ENCODE measurements at places on chromosomes 3 and 15.
A peak's percentile ranks its signal among the peaks of the same experiment; 100 is the strongest.

DNA sequence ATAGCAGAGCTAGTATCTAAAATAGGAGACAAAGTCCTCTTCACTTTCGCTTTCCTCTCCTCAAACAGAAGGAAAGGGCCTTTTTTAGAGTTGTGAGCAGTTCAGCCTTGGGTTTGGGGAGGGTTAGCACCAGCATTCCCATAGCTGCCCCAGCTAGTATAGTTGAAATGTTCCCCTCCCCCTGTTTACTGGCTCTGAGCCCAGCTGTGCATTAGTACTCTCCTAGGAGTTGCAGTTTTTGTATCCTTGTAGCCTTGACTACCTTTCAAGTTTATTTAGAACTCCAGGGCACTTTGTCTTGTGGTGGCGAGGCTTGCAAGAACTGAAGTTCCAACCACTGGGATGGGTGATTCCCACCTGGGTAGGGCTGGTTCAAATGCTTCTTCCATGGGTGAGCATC, 245.1 kb upstream of the NAALADL2 start:
- no peak for DNase-seq

GRCh38 chr3:58575971-58576652, 1.1 kb downstream of the FAM107A start:
- DNase-seq = no peak

GRCh38 chr3:171401432-171401831, 58.8 kb downstream of the TNIK start:
- no peak for DNase-seq

- DNase-seq = no peak
These were observed 351.7 kb downstream of the IGSF11 start for GRCh38 chr3:118682921-118683320.

DNA sequence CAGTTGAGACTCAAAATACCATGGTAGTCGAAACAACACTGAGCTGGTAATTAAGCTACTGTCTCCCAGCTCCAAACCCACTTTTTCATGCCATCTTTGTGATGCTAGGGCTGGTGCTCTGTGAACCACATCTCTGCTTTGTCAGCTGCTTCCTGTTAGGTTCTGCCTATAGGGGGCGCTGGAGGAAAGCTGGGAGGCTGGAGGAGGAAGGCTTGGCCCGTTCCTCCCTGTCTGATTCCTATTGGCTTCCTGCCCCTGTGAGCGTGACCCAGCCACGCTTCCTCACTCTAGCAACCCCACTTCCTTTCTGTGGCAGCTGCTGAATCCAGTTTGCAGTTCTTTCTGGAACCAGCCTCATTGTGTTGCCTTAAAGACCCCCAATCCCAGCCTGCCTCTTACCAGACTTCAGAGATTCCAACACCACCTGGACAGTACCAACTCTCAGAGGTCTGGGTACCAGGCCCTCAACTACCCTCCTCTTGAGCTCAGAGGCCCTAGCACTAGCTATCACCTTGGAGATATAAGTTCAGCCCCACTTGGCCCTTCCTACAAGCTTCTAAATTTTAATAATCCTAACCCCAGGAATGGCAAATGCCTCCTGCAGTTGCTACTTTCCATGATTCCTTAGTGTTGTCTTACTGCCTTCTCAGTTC, 120.9 kb downstream of the ERC2 start:
- DNase-seq = peak; percentile 3

DNA sequence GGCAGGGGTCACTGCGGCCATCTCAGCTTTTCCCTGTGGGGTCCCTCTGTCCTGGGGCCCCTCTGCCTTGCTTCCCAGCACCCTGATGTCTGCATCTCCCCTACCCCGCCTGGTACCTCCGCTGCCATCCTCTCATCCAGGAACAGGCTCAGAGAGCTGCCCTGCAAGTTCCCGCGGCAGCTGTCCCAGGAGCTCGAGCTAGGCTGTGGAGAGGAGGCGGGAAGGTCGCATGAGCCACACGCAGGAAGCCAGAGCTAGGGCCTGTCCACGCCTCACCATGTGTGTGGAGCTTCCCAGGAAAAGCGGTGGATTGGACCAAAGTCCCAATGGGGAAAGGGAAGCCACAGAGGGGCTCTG, 12.5 kb downstream of the PLA2G4B start:
- DNase-seq = no peak

DNA sequence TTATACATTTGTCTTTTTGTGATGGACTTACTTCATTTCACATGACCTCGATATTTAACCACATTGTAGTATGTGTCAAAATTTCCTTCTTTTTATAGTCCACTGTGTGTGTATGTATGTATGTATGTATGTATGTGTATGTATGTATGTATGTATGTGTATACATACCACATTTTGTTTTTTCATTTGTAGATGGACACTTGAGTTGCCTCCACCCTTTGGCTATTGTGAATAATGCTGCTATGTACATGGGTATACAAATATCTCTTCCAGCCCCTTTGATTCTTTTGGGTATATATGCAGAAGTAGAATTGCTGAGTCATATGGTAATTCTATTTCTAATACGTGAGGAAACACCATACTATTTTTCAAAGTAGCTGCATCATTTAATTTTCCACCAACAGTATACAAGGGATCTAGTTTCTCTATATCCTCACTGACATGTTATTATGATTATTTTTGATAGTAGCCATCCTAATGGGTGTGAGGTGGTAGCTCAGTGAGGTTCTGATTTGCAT, 228.2 kb downstream of the OPA1 start:
- no peak for DNase-seq

DNA sequence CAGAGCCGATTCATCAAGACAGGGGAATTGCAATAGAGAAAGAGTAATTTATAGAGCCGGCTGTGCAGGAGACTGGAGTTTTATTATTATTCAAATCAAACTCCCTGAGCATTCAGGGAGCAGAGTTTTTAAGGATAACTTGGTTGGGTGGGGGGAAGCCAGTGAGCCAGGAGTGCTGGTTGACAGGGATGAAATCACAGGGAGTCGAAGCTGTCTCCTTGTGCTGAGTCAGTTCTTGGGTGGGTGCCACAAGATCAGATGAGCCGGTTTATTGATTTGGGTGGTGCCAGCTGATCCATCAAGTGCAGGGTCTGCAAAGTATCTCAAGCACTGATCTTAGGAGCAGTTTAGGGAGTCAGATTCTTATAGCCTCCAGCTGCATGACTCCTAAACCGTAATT, 95.4 kb upstream of the CCDC80 start:
- DNase-seq = no peak

DNA sequence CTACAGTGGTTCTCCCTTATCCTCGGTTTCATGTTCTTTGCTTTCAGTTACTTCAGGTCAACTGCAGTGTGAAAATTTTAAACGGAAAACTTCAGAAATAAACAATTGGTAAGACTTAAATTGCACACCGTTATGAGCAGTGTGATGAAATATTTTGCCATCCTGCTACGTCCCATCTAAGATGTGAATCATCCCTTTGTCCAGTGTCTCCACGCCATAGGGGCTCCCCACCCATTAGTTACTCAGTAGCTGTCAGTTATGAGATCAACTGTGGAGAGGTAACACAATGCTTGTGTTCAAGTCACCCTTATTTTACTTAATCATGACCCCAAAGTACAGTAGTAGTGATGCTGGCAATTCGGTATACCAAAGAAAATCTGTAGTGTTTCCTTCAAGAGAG, 47.4 kb downstream of the TJP1 start:
- no peak for DNase-seq

DNA sequence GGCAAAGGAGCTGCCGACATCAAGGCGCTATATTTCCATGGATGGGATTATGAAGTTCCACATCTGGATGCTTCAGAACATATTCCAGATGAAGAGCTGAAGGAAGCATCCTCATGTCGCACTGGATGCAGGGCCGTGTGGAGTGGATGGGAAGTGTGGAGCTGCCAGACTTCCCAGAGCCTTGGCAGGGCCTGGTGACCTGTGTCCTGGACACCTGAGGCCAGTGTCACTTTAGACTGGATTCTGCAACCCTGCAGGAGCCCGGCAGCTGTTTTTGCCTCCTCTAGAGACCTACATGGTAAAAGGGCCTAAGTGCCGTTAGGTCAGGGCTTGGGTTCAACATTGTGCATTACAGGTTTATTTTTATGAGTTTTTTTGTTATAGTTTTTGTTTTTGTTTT, 11.3 kb upstream of the XYLB start:
- DNase-seq = no peak

DNA sequence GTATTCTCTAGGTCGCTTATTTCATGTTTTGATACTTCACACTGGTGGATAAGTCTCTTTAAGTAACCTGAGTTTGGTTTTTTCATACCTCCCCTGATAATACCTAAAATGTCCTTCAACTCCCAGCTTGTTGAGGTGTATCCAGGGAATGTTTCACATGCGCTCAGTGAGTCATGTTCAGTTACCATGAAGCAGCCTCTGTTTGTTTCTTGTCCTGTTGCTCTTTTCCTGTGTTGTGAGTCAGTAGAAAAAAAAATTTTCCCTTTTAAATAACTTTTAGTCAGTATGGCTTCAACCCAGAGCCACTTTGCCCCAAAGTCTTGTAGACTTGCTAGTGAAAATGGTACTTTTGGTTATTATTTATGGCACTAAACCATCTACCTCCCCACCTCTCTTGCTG, 278.4 kb upstream of the ZPLD1 start:
- no peak for DNase-seq

DNA sequence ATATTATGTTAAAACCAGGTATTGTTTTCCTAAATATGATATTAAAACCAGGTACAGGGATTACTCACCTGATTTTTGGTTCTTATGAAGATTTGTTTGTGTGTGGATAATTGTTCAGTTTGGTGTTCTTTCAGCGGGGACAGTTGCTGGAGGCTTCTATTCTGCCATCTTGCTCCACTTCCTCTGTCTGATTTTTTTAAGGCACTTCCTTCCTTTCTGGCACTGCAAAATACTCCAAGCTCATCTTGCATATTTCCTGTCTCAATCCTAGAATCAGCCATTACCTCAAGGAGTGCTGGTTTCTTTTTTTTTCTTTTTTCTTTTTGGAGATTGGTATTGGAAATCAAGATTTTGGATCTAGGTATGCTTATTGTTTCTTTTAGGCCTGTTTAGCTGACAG, 229.9 kb downstream of the SV2B start:
- DNase-seq = no peak

- DNase-seq = no peak
These were observed 37.6 kb upstream of the ATP11B start for GRCh38 chr3:182755712-182756111.

- DNase-seq = no peak
These were observed 76.4 kb upstream of the TNFAIP8L3 start for GRCh38 chr15:51170882-51171633.

DNA sequence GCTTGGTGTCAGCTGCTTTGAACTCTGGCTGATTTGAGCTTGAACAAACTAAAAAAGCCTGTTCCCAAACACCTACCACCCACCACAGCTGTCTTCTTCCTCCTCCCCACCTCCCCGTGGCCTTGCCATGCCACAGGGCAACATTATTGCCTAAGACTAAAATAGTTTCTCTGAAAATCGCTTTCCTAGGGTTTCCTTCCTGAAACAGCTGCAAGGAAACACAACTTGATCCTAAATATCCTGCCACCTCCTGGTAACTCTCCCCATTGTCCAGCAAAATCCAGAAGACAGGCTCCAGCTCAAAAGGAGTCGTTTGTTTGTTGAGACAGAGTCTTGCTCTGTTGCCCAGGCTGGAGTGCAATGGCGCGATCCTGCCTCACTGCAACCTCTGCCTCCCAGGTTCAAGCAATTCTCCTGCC, 193.9 kb upstream of the TPM1 start:
- no peak for DNase-seq

- DNase-seq = no peak
These were observed 53.5 kb downstream of the DGKG start for GRCh38 chr3:186308549-186308948.

GRCh38 chr3:56753206-56753820, 48.4 kb downstream of the ARHGEF3 start:
- DNase-seq = peak; percentile 44

DNA sequence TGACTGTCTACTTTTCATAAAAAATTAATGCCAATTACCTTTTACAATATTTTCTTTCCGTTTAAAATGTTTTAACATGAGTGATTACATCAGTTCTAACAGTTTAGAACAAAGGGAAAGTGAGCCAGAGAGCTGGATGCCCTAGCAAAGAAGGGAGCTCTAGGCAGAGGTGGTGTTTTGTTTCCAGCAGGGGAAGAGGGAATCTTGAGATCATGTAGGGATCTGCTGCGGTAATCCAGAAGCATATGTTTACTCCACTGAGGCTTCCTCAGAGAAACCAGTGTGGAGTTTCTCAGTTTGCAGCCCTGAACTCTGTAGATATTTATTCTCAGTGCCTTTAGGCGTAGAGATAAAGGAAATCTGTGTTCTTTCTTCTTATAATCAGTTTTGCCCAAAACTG, 399.3 kb downstream of the NLGN1 start:
- no peak for DNase-seq

GRCh38 chr3:29416514-29416913, 135.6 kb downstream of the RBMS3 start:
- DNase-seq = no peak

DNA sequence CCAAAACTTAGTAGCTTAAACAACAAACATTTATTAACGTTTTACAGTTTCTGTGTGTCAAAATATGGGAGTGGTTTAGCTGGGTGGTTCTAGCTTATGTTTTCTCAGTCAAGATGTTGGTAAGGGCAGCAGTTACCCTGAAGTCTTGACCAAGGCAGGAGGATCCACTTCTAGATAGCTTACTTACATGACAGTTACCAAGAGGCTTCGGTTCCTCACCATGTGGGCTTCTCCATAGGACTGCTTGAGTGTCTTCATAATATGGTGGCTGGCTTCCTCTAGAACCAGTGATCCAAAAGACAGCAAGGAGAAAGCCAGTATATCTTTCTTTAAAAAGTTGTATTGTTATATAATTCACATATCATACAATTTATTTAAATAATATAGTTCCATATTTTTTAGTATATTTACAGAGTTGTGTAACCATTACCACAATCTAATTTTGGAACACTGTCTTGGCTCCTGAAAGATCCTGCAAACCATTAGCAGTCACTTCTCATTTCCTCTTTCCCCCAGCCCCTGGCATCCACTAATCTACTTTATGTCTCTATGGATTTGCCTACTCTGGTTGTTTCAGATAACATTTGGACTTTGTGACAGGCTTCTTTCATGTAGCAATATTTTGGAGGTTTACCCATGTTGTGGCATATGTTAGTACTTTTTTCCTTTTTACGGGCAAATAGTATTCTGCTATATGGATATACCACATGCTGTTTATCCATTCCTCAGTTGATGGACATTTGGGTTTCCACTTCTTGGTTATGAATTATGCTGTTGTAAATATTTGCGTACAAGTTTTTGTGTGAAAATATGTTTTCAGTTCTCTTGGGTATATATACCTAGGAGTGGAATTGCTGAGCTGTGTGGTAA, 33.3 kb downstream of the MAPK6 start:
- no peak for DNase-seq

GRCh38 chr3:40938591-40938990, 260.7 kb upstream of the CTNNB1 start:
- DNase-seq = no peak
